ENCODE measurements at places on chromosomes 1 and 21. TPM values are rescaled to one million over a fixed set of nuclear protein-coding genes. Genes with fewer than 3 reads are reported as not detected.

DNA sequence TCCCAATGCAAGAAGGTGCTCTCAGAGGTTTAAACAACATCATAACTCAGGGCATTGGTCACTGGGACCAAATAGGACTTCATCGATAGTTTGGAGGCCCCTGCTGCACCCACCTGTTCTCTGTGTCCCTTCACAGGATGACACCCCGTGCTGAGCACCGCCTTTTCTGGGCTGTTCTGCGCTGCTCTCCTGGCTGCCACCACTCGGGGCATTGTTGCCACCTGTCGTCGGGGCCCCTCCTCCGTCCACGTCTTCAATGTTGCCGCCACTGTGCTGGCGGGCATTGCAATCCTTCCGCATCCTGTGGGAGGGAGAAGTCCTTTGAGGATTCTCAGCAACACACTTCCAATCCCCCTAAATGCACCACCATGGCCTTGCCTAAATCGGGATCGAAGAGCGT, 47.7 kb downstream of the NTPCR start:
- H3K36me3 ChIP-seq = peaks cover 27% of the 10 kb centered on the region
- no peak for DNase-seq
- H3K27me3 ChIP-seq = no peaks in the 10 kb centered on the region
- no peaks in the 10 kb centered on the region for H3K4me1 ChIP-seq
- no peak overlapping the region for H3K27ac ChIP-seq

- H3K4me3 ChIP-seq = no peak overlapping the region
- no peaks in the 10 kb centered on the region for H3K27me3 ChIP-seq
- no peaks in the 10 kb centered on the region for H3K4me1 ChIP-seq
- no peak overlapping the region for H3K27ac ChIP-seq
These were observed 17.8 kb downstream of the TTC34 start for GRCh38 chr1:2783435-2784397.

DNA sequence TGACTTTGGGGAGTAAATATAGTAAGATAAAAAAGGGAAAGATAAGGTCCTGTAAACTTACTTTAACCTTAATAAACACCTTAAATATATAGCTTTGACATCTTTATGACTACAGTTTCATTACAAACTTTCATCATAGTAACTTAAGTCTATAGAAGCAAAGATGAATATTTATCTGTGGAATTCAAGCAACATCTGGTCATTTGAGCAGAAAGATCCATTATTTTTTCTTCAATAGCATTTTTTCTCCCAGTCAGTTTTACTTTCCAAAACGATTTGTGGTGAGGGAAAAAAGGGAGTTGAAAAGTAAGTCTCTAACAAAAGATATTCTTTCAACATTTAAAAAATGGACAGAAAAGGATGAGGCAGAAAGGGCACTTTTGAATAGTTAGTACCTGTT, 69.0 kb downstream of the HMCN1 start:
- no peaks in the 10 kb centered on the region for H3K27me3 ChIP-seq
- no peak overlapping the region for H3K4me3 ChIP-seq
- H3K36me3 ChIP-seq = no peaks in the 10 kb centered on the region
- H3K27ac ChIP-seq = no peak overlapping the region

GRCh38 chr1:225613006-225613405, 39.9 kb downstream of the ENAH start:
- H3K4me1 ChIP-seq = peaks cover 4% of the 10 kb centered on the region
- no peak for DNase-seq
- no peak overlapping the region for H3K4me3 ChIP-seq
- H3K27ac ChIP-seq = no peak overlapping the region
- no peaks in the 10 kb centered on the region for H3K27me3 ChIP-seq

- no peaks in the 10 kb centered on the region for H3K4me1 ChIP-seq
- no peak overlapping the region for H3K4me3 ChIP-seq
- DNase-seq = no peak
- H3K36me3 ChIP-seq = no peaks in the 10 kb centered on the region
- no peak overlapping the region for H3K27ac ChIP-seq
These were observed 32.1 kb downstream of the EPHX1 start for GRCh38 chr1:225842074-225842473.

- H3K4me1 ChIP-seq = peaks cover 4% of the 10 kb centered on the region
- no peak overlapping the region for H3K27ac ChIP-seq
- no peaks in the 10 kb centered on the region for H3K36me3 ChIP-seq
- H3K27me3 ChIP-seq = no peaks in the 10 kb centered on the region
These were observed 13.9 kb downstream of the BSND start for GRCh38 chr1:55012661-55013060.

GRCh38 chr1:154429841-154430611, 24.9 kb downstream of the IL6R start:
- H3K4me1 ChIP-seq = peaks cover 19% of the 10 kb centered on the region
- H3K36me3 ChIP-seq = no peaks in the 10 kb centered on the region
- H3K27ac ChIP-seq = no peak overlapping the region
- no peak for DNase-seq
- no peaks in the 10 kb centered on the region for H3K27me3 ChIP-seq

GRCh38 chr1:117633423-117633822, 27.6 kb downstream of the TENT5C start:
- H3K27me3 ChIP-seq = no peaks in the 10 kb centered on the region
- DNase-seq = no peak
- peaks cover 8% of the 10 kb centered on the region for H3K4me1 ChIP-seq
- no peaks in the 10 kb centered on the region for H3K36me3 ChIP-seq
- H3K27ac ChIP-seq = no peak overlapping the region

GRCh38 chr1:61220536-61220935, 138.2 kb downstream of the NFIA start:
- H3K4me1 ChIP-seq = no peaks in the 10 kb centered on the region
- H3K27ac ChIP-seq = no peak overlapping the region
- H3K27me3 ChIP-seq = no peaks in the 10 kb centered on the region
- H3K4me3 ChIP-seq = no peak overlapping the region

DNA sequence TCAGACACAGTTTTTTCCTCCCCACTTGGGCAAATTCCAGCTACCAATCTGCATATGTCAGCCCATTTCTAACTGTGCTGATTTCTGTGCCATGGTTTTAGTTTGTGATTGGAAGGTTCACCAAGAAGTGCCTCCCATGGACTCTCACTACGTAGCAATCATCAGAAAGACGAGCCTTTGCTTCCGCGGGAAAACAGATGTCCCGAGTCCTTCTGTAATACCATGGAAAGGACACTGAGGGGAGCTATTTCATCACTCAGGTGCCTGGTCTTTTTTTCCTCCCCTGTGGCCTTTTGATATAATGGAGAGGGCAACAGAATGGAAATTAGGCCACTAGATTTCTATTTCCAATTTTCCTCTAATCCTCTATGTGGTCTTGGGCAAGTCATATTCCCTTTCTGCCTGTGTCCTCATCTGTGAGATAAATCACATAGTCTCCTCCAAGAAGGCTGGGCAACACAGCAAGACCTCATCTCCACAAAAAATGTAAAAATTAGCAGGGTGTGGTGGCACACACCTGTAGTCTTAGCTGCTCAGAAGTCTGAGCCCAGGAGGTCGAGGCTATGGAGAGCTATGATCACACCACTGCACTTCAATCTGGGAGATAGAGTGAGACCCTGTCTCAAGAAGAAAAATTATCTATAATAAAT, 24.8 kb downstream of the LEMD1 start:
- no peaks in the 10 kb centered on the region for H3K36me3 ChIP-seq
- H3K27me3 ChIP-seq = no peaks in the 10 kb centered on the region
- H3K4me3 ChIP-seq = no peak overlapping the region
- DNase-seq = no peak

GRCh38 chr1:203954788-203955552, 93.6 kb downstream of the SNRPE start:
- H3K27ac ChIP-seq = no peak overlapping the region
- no peak overlapping the region for H3K4me3 ChIP-seq
- no peaks in the 10 kb centered on the region for H3K27me3 ChIP-seq
- no peak for DNase-seq
- H3K4me1 ChIP-seq = no peaks in the 10 kb centered on the region
- no peaks in the 10 kb centered on the region for H3K36me3 ChIP-seq

- H3K4me3 ChIP-seq = peak overlapping the region; percentile 88
- H3K27ac ChIP-seq = peak overlapping the region; percentile 79
- no peaks in the 10 kb centered on the region for H3K36me3 ChIP-seq
- DNase-seq = no peak
- H3K4me1 ChIP-seq = no peaks in the 10 kb centered on the region
These were observed 690 bp downstream of the B3GALNT2 start for GRCh38 chr1:235503403-235504121.

DNA sequence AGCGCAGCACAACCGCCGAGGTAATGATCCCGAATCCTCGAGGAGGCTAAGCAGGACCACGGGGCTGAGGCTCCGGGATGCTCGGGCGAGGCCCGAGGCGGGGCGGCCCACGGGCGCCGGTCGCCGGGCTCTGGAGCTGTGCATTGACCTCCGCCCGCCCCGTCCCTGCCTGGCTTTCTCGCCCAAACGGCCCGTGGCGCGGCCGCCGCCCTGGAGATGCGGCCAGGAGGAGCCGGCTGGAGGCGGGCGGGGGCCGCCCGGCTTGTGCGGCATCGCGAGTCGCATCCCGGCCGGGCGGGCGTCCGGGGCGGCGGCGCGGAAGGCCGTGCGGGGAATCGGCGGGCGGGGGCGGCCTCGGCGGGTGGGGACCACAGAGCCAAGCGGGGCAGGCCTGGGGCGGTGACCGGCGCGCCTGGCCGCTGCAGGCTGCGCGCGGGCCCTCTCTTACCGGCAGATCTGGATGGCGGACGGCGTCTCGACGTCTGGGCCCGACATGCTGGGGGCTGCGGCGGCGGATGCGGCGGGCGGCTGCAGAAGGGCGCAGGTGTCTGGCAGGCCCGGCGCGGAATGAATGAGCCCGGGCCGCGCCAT, 663 bp downstream of the ACOT7 start:
- no peak for DNase-seq
- peak overlapping the region; percentile 74 for H3K4me3 ChIP-seq
- peaks cover 3% of the 10 kb centered on the region for H3K27me3 ChIP-seq

- H3K36me3 ChIP-seq = no peaks in the 10 kb centered on the region
- DNase-seq = no peak
- no peak overlapping the region for H3K27ac ChIP-seq
- no peaks in the 10 kb centered on the region for H3K4me1 ChIP-seq
- no peak overlapping the region for H3K4me3 ChIP-seq
These were observed 395.4 kb upstream of the BEND5 start for GRCh38 chr1:49171941-49172593.

GRCh38 chr1:29447368-29447767, 211.0 kb downstream of the PTPRU start:
- H3K4me3 ChIP-seq = no peak overlapping the region
- H3K27ac ChIP-seq = no peak overlapping the region
- H3K4me1 ChIP-seq = peaks cover 3% of the 10 kb centered on the region
- H3K27me3 ChIP-seq = no peaks in the 10 kb centered on the region
- DNase-seq = no peak

GRCh38 chr21:41589620-41590175, 81.7 kb upstream of the TMPRSS2 start:
- H3K27ac ChIP-seq = no peak overlapping the region
- H3K4me3 ChIP-seq = no peak overlapping the region
- no peaks in the 10 kb centered on the region for H3K27me3 ChIP-seq
- H3K36me3 ChIP-seq = no peaks in the 10 kb centered on the region

DNA sequence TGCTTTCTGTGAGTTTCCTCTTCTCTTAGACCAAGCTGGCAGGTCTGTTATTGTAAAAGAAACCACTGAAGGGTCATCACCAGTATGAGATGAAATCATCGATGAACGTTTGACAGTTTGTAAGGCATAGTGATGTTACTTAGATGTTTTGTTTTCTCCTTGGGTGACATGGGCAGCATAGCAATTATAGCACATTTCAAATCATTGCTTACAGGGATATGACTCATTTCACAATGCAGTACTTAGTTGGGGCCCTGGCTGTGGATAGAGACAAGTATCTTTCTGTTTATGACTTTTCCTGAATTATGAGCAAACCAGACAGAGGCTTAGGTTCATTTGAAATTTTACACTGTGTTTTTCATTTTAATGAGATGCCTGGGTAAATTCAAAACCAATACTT, 313.0 kb downstream of the RWDD3 start:
- no peaks in the 10 kb centered on the region for H3K36me3 ChIP-seq
- H3K27me3 ChIP-seq = no peaks in the 10 kb centered on the region
- DNase-seq = no peak
- H3K27ac ChIP-seq = no peak overlapping the region

DNA sequence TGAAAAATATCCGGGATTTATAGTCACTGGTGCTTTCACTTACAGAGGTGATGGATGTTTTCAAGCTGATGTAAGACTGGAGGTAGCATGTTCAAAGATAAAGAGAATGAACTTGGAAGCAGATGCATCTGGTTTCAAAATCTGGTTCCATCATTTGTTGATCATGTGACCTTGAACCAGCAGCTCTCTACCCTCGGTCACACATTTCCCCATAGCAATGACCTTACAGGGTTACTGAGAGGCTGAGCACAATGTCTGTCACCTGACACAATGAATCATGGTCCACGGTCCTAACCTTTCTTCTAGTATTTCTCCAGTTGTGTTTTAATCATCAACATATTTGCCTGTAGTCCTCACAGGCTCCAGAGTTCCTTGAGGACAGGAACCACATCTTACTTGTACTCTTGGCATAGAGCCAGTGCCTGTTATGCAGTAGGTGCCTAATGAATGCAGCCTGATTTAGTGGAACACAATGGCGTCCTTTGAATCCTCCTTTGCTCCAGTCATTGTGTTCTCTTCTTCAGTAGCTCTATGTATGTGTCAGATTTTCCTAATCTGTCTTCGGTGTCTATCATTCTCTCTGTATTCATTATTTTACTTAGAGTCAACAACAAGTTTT, 667.3 kb downstream of the PTPRU start:
- no peaks in the 10 kb centered on the region for H3K27me3 ChIP-seq
- H3K36me3 ChIP-seq = no peaks in the 10 kb centered on the region
- no peak overlapping the region for H3K4me3 ChIP-seq
- no peak overlapping the region for H3K27ac ChIP-seq

OTUD3 gene
- total RNA-seq = 12.7 TPM

FMO1 gene
- not detected for total RNA-seq

LY9 gene
- not detected for total RNA-seq

HES3 gene
- 67.9 TPM for total RNA-seq

DUSP12 gene
- 27.6 TPM for total RNA-seq

CFHR1 gene
- total RNA-seq = not detected

Data from H1 (cell line).